ENCODE measurements at places on chromosomes 5 and 9.

GRCh38 chr5:54775645-54776044 is 209.7 kb downstream of the ESM1 start:
- DNase-seq: no peak

DNA sequence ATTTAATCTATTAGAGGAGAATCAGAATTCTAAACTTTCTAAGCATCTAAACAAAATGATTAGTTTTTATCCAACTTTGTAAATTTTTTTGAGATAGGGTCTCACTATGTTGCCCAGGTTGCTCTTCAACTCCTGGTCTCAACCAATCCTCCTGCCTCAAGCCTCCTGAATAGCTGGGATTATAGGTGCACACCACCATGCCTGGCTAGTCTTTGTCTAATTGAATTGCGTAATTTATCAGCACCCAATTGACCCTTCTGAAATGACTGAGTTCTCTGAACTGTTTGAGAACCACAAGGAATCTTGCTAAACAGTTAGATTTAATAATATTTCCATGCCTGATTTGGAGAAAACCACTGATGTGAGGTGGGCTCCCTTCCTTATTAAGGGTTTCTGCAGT is 75.7 kb downstream of the PJA2 start:
- DNase-seq: no peak

DNA sequence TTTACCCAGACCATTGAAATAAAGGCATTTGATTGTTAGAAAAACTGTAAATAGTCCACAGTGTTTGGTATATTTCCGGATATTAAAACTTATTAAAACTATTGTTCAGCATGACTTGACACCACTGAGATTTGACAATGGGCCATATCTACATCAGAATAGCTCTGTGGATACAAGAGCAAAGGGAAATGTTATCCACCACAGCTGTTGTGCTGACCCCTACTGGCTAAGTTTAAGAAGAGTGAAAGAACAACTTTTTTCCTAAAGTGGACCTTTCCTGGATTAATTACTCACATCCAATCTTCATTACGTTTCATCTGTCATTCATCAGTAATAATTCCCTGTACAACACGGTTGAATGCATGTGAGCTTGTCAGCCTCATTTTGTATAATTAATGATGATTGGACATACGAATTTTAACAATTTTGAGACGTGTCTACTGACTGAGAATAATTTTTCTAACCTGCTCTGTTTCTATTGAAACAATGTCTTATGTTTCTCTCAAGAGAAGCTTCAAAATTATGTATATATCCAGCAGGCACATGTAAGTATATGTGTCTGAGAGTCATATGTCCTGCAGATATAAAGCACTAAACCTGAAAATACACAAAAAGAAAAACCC is 1952.6 kb downstream of the MAT2B start:
- DNase-seq: peak; percentile 1

GRCh38 chr9:129816501-129817435 is 7.2 kb downstream of the TOR1A start:
- no peak for DNase-seq

DNA sequence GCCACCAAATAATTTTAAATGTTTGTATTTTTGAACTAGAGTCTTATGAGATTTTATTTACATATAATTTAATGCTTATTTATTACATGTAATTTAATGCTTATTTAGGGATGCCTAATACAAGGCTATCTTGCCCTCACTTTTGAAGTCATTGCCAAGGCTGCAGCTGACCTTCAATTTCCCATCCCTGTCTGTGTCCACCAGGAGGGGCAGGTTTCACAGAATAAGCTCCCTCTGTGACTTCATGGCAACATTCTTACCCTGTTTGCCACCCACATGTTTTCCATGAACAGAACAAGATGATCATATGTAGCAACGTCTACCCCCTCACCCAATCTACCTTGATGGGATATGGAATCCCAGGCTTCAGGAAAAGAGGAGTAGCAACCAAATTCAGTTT is 27.0 kb downstream of the C5 start:
- DNase-seq: no peak

DNA sequence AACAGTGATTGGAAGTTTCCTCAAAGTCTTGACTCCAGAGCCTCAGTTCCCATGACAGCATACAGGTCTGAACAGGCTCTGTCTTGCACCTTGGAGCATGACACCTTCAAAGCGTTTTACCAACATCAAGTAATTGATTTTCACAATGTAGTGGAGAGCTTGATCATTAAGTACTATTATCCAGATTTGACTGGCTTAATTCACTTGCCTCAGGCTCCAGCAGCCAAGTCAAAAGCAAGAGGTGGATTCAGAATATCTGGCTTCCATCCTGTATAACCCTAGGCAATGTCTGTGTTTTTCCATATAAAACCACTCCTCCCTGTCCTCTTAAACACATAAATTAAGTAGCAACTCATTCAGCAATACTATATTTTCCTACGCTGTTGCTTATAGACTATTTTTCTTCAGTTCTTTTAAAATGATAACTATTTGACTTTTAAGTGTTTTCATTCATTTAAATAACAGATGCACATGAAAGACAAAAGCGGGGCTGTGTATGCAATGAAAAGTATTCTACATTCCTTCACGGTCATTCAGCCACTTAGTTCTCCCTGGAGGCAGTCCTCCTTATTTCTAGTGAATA is 150.8 kb upstream of the RANBP3L start:
- DNase-seq: no peak

DNA sequence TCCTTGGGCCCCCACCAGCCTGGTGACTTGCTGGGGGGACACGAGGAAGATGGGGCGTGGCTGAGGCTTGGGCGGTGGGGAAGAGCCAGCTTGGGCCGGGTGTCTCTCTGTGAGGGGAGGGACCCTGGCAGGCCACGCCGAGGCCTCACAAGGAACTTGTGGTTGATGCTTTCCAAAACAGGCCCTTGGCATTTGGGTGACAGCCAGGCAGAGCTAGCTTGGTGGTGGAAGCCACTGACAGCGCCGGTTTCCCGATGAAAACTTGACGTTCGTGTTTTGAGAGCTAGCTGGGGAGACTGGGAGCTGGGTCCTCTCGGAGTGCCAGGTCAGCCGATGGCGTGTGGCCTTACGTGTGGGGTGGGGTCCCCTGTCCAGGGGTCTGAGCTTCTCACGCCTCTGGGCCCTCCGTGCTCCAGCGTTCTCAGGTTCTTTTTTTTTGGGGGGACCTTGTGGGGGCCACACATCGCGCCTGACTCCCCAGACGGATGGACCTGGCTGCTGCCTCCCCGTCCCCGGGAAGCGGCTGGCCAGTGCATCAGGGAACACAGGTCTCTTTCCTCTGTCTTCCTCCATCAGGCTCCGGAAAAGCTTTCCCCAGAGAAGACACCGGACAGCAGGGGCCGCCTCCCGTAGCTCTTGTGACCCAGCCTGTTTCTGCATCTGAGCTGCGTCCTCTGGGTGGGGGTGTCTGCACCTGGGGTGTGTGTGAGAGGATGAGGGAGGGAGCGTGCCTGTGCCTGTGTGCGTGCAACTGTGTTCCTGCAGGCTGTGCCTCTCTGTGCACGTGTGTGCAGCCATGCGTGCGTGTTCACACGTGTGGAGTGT is 129.3 kb upstream of the LPCAT1 start:
- peak; percentile 17 for DNase-seq

- DNase-seq: no peak
These were observed 155.8 kb downstream of the TSSK1B start for GRCh38 chr5:113278976-113279375.

- DNase-seq: no peak
These were observed 11.0 kb downstream of the SPATA9 start for GRCh38 chr5:95671826-95672225.

- DNase-seq: no peak
These were observed 21.3 kb upstream of the KIF12 start for GRCh38 chr9:114120192-114121014.

GRCh38 chr5:40879163-40879942 is 29.9 kb upstream of the C7 start:
- no peak for DNase-seq

DNA sequence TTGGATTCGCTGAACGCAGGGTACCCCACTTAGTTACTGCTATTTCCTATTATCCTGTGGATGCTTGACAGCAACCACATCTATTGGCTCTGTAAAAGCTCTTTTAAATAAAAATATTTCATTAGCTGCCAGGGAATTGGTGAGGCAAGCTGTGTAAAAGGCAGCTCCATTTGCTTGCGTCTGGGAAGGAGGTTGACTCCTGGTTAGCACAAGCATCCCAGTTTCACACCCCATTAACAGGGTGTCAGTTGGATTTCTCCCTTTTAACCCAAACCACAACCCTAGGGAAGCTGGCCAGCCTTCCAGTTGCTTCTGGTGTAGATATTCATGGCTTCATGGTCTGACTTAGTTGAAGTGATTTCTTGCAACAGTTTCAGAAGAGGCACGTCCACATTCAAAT is 151.0 kb downstream of the GPBP1 start:
- DNase-seq: no peak

- DNase-seq: no peak
These were observed 338.0 kb downstream of the SEMA5A start for GRCh38 chr5:9207817-9208418.

DNA sequence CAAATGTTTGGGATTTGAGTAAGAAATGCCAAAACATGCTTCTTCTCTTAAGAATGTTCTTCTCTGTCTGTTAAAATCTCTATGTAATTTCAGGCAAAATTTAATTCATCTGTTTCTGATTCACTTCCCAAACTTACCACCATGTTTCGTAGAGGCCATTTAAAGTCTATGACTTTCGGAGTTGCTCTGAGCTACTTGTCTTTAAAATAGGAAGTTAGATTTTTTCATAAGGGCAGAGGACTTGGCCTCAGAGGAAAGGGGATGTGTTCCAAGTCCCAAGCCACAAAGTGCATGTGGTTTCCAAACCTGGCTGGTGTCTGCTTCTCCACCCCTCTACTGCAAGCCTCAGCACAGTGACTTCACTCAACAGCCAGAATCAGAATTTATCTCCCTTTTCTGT is 111.3 kb upstream of the ADRA1B start:
- DNase-seq: no peak

DNA sequence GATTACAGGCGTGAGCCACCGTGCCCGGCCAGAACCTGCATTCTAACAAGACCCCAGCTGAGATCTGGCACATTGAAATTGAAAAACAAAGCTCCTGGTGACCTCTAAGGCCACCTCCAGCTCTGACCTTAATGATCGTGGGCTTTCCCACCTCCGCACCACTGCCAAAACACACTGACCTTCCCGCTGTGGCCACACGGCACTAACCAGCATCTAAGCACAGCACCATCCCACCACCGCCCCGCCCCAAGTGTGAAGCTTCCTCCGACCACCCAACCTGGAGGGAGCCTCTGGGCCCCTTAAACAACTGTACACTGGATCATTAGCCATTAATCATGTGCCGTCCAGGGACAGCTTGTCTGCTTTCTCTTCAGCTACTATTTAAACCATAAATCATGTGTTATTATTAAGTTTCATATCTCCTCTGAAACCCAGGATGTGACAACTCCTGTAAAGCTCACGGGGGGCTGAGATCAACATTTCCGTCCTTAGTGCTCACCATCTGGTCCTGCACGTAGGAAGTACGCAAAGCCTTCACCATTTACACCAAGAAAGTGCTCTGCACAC is 80.6 kb downstream of the COL23A1 start:
- no peak for DNase-seq

- DNase-seq: peak; percentile 64
These were observed 5.5 kb downstream of the NSMF start for GRCh38 chr9:137453643-137454081.

DNA sequence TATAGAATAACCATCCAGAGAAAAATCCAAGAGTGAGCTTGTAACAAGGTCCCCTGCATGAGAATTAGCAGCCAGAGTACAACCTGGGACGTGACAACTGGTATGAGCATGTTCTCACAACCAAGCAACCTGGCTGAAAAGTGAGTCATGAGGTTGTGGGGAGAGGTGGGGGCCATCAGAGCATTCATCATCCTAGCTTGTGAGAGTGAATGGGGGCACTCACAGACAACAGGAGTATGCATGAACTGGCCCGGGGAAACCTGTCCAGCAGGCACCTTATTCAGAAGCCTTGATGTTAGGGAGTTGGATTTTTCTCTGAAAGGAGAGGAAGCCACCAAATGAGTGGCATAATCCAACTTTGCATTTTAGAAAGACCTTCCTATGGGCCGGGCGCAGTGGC is 113.0 kb downstream of the FRMD3 start:
- no peak for DNase-seq

- no peak for DNase-seq
These were observed 74.1 kb upstream of the SARDH start for GRCh38 chr9:133812077-133812868.
